Panc1 (cell line): ENCODE measurements at places on chromosomes 12 and 14. TPM values are rescaled to one million over a fixed set of nuclear protein-coding genes. Genes with fewer than 3 reads are reported as not detected.

GRCh38 chr14:104735830-104736642 lies 12.0 kb downstream of the ADSS1 start:
- no peak for DNase-seq

The ARHGAP5 gene
- total RNA-seq, result 63.0 TPM

- DNase-seq, result no peak
Observed at GRCh38 chr12:100279607-100280244, 12.7 kb downstream of the SCYL2 start.

The SERPINA1 gene
- 4.9 TPM for total RNA-seq

- DNase-seq, result no peak
Observed at GRCh38 chr12:46573347-46573658, 200.7 kb upstream of the SLC38A2 start.

DNA sequence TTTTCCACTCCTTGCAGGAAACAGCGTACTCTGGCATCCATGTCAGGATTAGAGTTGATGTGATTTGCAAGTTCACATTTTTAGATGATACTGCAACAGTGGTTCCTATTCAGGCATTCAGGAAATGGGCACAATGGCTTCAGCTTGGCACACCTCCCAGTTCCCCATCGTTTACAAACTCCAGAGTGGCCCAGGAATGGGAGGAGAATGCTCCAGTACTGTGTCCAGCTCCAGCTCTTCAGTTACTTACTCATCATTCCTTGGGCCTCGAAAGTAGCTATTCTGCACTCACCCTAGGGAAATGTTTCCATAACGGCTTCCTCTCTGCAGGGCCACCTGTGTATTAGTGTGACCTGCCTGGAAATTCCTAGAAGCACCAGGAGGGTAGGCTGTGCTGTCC lies 239.7 kb upstream of the RGS6 start:
- no peak for DNase-seq

- no peak for DNase-seq
Observed at GRCh38 chr12:24756479-24757024, 192.3 kb downstream of the BCAT1 start.

GRCh38 chr14:59342516-59343484 lies 122.4 kb downstream of the GPR135 start:
- DNase-seq, result no peak

- no peak for DNase-seq
Observed at GRCh38 chr12:26335651-26336050, 140.3 kb downstream of the SSPN start.

The TMEM132D gene
- not detected for total RNA-seq

The MYO1H gene
- not detected for total RNA-seq

DNA sequence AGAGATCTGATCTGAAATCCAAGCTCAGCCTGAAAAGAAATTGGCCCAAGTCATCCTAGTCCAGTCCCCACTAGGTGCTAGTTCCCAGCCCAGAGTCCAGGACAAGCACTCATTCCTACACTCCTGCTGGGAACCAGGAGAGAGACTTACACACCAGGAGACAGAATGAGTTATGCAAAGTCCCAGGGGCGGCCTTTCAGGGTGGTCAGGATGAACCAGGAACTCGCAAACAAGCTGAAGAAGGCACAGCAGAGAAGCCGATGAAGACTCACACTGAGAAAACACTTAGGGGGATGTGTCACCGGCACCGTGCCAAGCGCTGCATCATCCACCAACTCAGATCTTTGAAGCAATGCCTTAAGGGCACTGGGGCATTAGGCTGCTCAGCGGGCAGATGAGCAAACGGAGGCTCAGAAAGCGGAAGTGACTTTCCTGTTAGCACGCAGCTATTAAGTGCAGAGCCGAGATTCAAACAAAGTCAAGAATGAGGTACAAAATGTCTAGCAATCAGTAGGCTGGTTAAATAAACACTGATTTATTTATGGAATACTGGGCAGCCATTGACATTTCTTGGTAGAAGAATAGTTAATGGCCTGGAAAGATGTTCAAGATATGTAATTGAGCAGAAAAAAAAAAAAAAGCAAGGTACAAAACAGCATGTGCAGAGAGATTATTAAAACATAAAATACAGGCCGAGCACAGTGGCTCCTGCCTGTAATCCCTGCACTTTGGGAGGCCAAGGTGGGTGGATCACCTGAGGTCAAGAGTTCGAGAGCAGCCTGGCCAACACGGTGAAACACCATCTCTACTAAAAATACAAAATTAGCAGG lies 78.7 kb downstream of the LRRC74A start:
- peak; percentile 91 for DNase-seq

DNA sequence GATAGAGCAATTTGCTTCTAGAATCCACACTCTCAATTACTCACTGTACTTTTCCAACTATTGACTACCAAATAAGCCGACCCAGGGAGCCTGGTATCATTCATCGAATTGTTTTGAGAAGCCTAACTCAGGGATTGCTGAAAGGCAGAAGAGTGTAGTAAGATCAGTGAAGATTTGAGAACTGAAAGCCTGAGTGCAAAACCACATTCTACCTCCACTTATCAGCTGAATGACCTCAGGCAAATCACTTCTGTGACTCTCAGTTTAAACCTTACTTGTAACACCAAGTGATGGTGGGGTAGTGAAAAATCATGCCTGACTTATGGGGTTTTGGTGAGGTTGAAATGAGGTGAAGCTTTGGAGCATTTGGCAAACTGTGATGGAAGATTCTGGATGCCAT lies 126.1 kb upstream of the MAX start:
- DNase-seq, result no peak

- DNase-seq, result no peak
Observed at GRCh38 chr12:31765931-31766330, 37.1 kb upstream of the AMN1 start.

The GPR84 gene
- not detected for total RNA-seq

DNA sequence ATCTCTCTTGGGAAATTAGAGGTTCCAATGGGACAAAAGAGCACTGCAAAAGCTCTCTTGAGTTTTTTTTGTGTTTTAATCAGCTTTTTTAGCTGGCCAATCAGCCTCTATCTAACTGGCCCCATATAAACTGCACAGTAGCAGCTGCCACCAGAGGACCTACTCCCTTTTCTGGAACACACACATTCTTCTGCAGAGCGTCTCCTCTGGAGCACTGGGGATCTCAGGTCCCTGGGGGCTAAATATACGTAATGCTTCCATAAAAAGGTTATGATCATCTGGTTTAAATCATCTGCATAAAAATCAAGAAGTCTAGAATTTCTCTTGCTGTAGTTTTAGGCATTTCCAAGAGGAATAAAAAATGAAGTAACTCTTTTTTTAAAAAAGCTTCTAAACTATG lies 32.3 kb downstream of the TSPAN8 start:
- DNase-seq, result no peak

GRCh38 chr14:75183225-75183624 lies 6.8 kb upstream of the TMED10 start:
- DNase-seq, result no peak

DNA sequence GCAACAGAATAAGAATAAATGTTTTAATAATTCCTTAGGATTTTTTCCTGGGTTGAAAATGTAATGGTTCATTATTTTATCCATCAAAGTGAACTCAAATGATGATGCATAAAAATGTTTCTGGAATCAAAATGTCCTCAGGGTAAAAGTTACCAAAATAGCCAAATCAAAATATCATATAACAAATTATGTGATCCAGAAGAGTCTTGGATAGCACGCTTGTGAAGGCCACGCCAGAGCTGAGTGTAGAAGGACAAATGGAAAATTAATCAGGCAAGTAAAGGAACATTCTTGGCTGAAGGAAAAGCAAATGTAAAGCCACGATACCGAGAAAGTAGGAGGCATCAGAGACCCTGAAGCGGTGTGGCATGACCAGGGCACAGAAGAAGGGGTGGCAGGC lies 169.2 kb downstream of the CAPZA3 start:
- no peak for DNase-seq

DNA sequence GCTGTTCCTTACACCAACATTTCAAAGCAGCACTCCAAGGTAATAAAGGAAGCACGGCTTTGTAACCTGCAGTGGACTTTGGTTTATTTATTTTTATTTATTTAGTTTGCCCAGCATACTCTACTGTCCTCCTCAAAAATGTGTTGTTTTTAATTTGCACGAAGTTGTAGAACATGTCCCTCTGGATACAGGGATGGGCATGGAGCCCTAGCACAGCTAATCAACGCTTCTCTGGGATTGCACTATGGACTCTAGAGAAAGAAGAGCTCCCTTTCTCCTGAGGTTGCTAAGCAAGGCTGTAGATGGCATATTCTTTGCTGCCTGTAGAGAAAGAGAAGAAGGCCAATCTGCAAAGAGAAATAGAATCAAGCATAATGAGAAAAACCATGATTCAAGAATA lies 5.9 kb upstream of the ANAPC5 start:
- no peak for DNase-seq

The GAS2L3 gene
- total RNA-seq, result 47.4 TPM

The ZC2HC1C gene
- 5.2 TPM for total RNA-seq

DNA sequence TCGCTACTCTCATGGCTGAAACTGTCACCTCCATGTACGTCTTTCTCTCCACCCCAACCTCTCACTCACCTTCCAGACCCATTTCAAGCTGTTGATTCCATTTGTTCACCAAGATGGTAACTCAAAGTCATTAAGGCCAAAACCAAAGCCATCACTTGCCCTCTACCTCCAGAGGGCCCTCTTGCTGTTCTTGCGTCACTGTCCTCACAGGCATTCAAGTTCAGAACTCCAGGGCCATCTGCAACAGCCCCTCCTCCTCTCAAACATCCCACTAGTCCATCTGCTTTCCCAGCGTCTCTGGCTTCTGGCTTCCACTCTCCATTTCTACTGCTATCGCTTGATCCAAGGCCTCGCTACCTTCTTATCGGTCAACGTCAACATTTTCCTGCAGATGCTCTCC lies 74.5 kb downstream of the VWF start:
- DNase-seq, result no peak

DNA sequence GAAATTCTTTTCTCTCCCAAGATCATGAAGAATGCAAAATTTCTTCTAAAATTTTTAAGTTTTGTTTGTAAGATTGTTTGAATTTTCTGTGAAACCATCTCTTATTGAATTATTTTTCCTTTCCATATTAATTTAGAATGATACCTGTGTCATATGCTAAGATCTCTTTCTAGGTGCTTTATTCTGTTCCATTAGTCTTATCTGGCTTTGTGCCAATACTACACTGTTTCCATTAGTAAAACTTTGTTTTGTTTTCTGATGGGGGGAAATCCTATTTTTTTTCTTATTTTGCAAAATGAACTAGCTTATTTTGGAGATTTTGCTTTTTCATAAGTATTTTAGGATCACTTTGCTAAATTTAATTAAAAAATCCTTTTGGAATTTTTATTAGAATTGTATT lies 193.9 kb downstream of the FUT8 start:
- no peak for DNase-seq

DNA sequence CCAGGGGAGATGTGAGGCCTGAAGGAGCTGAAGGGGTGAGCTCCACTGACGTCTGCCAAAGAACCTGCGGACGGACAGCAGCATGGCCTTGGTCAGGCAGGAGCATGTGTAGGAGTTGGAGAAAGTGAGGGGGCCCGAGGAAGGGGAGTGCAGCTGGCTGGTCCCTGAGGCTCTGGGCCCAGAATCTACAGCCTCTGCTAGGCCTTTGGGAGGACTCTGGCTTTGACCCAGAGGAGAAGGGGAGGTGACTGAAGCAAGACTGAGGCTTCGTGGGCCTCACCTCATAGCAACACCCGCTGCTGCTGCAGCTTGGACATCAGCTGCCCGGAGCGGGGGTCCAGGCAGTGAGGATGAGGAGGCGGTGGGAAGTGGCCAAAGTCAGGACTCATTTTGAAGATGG lies 216.6 kb upstream of the FKBP4 start:
- DNase-seq, result no peak
